Hepatic stellate cell (primary cell): ENCODE measurements at places on chromosomes 7 and 10.

DNA sequence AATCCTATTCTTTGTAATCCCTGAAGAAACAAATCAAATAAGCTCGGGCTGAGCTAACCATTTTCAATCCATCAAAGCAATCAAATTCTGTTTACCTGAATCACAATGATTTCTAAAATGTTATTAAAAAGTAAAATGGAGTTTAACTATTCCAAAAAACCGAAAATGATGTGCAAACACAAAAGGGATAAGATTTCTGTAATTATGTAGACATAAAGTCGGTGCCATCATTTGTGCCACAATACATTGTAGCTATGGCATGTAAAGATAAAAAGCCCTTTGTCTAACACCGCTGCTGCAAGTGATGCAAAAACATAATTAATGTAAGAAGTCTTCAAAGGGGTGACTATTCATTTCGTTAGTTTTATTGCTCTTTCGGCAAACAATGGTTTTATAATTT lies 125.1 kb upstream of the FAM204A start:
- DNase-seq: no peak

DNA sequence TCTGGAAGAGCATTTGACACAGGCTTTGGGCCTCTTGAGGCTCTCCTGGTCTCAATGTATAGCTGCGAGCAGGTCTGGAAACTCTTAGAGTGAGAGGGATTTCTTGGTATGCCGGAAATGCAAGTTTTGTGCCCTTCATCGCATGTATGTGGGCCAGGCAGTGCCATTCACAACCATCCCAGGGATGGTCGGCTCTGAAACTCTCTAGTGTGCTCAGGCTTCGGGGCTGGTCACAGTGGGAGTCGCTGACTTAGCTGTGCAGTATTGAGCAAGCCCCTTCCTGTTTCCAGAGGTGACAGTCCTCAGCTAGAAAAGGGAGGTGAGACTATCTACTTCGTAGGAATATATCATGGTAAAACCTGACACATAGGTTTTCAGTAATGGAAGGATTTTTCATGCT lies 2.0 kb upstream of the AOAH start:
- no peak for DNase-seq

- no peak for DNase-seq
These were observed 28.0 kb upstream of the CPN1 start for GRCh38 chr10:100109670-100110069.

DNA sequence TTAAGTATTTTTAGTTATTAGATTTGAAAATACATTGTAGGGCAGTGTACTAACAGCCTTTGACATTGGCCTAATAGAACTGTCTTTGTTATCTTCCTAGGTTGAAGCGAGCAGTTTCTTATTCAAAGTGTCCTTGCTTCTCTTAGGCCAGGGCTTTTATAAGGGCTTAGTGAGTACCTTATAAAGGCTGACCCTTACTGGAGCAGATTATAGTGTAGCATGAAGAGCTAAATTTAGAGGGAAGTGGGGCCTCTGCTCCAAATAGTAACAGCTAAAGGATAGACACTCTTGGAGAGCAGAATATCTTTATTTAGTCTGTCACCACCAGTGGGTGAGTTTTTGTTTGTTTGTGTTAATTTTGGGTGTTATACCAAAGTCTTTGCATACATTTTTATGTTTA lies 15.9 kb downstream of the BZW2 start:
- no peak for DNase-seq

GRCh38 chr10:27911539-27911938 lies 87.3 kb downstream of the ODAD2 start:
- DNase-seq: no peak

DNA sequence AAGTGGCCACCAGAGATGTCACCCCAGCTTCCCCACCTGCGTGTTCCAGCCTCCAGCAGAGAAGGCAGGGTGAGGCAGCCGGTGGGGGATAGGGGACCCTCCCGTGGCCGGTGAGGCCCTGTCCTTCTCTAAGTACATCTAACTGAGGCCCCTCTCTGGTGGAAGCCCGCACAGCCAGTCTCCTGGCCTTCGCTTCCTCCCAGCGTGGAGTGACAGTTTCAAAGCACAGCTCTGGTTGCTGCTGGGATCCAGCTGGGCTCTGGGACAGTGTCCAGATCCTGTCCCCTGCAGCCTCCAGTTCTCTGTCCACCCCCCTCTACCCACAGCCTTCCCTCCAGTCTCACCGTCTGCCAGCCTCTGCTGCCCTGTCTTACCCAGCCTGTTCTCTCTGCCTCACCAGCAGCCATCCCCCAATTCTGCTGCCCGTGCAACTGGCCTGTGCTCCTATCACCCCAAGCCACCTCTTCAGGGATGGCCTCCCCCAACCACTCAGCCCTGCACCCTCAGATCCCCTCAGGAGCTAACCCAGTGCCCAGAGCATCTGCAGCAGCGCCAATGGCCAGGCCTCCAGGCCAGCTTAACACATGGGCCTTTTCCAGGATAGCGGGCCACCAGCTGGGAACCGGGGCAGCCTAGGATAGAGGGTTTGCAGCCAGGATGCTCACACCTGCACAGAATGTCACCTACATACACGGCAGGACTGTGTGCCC lies 16.3 kb upstream of the SH2B2 start:
- no peak for DNase-seq

DNA sequence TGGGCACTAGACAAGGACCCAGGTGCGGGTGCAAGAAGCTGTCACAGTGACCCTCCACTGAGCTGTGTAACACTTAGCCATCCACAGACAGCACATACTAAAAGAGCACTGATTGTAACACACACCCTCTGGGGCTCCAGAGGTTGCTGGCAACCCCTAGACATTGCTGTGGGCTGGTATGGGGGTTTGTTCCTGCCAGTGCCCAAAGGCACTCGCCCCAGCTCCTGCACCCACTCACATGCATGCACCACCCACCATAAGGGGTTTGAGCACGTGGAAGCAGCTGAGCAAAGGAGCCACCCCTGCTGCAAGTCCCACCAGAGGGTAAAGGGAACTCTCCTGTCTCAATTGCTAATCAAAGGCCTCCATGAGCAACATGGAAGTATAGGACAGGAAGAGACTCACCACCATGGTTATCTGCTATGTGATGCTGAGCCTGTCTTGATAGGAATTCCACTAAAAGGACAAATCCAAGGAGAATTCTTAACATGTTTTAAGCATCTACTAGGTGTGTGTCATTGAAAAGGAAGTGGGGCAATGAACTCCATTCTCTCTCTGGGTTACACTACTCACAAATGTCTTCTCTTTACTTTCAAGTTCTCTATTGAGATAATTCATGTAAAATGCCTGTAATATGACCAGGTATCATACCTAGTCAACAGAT lies 103.1 kb downstream of the GFRA1 start:
- no peak for DNase-seq

DNA sequence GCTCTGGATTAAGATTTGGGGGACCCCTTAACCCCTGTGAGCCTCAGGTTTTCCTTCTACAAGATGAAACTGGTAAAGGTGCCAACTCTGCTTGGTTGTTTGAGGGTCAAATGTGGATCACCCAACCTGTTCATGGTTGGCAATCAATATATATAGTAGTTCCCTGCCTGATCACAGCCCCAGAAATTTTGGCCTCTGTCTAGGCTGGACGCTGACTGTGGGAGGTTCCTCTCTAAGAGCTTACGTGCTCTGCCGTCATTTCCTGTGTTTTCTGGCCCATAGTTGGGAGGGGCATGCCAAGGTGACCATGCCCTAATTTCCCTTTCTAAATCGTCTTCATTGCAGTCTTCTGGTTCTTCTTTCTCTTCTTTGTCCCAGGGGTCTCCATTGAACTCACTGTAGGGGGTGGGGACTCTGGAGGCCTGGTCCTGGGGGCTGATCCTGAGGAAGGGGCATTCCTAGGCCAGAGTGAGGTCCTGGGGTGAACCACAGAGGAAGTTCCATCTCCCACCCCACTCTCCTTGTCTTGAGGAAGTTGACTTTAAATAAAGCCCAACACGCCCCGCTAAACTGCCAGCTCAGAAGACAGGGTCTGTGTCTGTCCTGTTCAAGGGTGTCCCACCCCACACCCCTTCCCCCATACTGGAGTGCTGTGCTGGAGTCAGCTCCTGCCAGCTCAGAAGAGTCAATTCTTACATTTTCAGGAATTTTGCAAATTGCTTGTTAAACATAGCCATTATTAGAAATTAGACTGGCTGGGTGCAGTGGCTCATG lies 98.9 kb upstream of the SDK1 start:
- no peak for DNase-seq

DNA sequence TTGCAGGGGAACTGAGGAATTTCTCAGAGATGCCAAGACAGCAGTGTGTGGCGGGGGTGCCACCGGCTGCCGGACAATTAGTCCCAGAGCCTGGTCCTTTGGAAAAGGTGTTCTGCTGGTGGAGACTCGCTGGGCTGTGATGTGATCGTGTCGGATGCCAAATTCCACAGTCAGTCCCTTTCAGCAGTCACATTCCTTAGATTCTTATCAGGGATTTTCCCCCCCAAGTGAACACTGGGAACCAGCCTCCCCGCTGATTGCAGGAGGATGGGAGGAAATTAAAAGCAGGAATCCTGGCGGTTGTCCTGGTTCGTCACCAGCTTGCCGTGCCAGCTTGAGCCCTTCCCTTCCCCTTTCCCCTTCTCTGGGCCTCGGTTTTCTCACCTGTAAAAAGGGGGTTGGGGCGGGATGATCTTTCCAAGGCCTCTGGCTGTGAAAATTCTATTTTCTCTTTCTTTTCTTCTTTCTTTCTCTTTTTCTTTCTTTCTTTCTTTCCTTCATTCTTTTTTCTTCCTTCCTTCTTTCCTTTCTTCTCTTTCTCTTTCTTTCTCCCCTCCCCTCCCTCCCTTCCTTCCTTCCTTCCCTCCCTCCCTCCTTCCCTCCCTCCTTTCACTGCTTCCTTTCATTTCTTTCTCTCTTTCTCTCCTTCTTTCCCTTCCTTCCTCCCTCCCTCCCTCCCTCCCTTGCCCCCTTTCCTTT lies 39.6 kb downstream of the COL26A1 start:
- no peak for DNase-seq

DNA sequence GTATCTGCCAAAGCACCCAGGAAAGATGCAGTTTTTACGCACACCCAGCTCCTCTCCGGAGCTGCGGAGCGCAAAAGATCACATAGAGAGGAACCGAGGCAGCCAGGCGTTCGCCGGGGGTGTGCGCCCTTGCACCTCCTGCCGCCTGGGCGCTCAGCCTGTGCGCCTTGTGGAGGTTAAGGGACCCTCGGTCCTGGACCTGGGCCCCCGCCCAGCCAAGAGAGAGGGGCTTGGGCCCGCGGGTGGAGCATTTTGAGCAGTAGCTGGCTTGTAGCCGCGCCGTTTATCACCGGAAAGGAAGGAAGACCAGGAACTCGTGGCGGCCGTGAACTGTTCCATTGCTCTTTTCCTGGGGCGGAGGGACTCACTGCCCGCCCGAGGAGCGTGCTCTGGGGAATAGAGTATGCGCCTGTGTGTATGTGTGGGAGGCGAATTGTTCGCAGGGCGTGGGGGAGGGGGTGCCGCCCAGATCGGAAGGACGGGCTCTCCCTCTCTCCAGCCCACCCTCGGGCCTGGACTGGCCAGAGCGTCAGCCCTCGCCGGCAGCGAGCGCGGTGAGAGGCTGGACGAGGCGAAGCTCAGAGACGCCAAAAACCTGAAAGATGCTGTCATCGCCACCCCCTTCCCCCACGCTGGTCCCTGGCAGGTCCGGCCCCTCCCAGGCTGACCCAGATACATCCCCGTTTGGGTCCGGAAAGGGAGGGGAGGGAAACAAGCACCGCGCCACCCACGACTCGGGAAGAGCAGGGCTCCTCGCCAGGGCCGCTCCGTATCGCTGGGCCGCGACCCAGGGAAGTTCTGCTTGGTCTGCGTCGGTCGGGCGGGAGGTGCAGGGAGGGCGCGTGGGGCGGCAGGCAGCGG lies 1.2 kb upstream of the WNT2 start:
- DNase-seq: peak; percentile 38

- no peak for DNase-seq
These were observed 222.8 kb downstream of the LRMDA start for GRCh38 chr10:75654171-75654771.

DNA sequence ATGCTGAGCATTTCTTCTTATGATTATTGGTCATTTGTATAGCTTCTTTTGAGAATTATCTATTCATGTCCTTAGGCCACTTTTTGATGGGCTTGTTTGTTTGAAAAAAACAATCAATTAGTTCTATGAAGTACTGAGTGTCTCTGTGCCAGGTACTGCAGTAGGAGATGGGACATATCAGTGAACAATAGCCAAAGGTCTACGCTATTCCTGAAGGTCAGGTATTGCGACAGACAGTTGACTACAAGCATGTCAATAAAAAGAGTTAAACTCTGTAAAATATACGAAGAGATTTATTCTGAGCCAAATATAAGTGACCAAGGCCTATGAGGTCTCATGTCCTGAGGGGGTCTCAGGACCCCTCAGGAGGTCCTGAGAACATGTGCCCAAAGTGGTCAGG lies 122.1 kb upstream of the NFE2L3 start:
- no peak for DNase-seq

DNA sequence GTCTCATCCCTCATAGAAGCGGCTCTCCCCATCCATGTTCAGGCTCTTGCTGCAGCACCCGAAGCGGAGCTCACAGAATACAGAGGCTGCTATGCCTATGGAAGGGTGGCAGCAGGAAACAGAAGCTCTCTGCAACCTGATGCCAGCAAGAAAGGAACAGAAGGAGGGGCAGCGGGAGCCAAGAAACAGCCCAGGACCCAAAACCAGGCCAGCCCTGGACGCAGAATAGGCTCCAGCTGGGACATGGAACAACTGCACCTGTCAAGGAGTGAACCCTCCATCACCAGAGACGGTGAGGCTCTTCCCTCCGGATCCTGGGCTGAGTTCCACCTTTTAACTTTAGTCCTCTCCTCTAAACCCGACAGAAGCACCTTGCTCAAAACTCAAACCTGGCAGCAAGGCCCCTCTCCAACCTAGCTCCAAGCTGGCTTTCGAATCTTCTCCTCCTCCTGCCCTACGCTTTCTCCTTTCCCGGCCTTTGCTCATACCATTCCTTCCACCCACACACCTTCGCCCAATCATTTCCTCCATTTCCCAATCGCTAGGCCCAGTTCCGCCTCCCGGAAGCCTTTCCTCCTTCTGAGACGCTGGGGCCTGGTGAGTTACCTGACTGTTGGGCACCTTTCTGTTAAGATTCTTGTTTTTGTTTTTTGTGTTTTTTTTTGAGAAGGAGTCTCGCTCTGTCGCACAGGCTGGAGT lies 122.8 kb upstream of the ZNF92 start:
- DNase-seq: no peak

DNA sequence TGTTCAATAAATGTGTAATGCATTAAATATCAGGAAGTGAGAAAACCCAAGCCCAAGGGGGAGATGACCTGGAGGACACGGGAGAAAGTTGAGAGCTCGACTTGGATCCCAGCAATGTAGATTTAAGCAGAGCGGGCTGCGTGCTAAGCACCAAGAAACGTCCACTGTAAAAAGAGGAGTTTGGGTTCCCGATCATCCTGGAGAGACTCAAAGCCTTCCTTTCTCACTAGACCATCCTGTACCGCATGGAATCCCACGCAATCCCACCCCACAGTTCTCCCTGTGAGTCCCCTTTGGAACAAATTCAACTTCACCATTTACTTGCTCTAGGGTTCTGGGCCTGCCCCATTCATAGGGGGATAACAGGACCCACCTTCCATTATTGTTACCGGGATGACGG lies 2.4 kb downstream of the TRPV6 start:
- no peak for DNase-seq

GRCh38 chr7:131039836-131040235 lies 287.8 kb upstream of the MKLN1 start:
- no peak for DNase-seq
